Lower lobe of right lung (tissue), 2 donors: ENCODE measurements at places on chromosomes 3 and 15.

DNA sequence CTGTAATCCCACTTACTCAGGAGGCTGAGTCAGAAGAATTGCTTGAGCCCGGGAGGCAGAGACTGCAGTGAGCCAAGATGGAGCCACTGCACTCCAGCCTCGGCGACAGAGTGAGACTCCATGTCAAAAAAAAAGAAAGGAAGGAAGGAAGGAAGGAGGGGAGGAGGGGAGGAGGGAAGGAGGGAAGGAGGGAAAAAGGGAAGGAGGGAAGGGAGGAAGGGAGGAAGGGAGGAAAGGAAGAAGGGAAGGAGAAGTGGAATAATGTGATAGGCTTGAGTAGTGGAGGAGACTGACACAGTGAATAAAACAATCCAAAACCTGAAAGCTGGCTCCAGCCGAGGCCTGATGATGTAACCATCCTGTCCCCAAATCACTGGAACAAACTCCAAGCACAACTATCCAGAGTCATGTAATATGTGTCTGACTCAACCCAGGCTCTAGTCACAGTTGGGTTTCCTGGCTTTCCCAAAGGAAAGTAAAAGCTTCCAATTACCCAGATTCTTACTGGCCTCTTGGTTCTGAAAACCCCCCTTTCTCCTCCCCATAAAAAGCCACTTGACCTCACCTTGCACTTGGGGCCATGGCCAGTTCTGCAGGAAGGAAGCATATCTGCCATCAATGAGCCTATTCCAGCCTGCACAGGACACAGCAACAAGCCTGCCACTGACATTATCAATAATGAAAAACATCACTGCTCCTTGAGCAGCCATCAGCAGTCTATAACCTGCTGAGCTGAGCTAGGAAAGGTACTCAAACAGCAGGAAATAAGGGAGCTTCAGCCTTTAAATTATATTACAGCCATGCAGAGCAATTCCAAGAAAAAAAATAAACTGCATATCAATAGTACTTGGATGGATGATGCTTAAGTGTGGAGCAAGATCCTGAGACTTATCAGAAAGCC is 48.3 kb downstream of the MB21D2 start:
- no peak for DNase-seq

DNA sequence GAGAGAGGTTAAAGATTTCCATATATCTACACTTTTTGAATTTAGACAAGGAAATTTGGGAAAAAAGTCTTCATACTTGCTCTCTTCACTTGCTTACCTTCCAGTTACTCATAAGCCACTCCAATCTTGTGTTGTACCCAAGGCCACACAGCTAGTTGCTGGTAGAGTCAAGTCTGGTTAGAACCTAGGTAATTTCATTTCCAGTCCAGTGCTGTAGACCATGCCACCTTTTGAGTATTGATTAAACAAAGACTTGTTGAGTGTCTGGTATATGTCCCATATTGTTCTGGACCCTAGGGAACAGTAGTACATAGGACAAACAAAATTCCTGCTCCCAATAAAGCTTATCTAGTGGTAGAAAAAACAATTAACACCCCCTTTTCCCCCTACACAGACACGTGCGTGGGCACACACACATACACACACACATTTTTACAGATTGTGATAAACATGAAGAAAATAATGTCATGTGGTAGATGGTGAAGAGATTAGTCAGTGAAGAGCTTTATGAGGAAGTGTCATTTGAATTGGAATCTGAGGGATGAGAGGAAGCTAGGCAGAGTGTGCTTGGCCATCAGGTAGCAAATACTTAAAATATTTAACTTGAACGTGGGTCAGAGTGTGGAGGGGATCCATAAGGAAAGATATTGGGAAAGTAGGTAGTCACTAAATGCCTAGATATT is 2.1 kb downstream of the CMC1 start:
- DNase-seq, result no peak

DNA sequence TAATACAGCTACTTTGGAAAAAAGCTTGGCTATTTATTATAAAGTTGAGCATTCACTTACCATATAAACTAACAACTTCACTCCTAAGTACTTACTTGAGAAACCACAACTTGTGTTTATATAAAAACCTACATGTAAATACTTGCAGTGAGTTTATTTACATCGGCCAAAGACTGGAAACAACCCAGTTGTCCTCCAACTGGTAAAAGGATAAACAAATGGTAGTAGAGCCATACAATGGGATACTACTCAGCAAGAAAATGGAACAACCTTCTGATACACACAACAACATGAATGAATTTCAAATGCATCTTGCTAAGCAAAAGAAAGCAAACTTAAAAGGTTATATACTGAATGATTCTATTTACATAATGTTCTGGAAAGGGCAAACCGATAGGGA is 63.7 kb downstream of the SLC7A14 start:
- no peak for DNase-seq

GRCh38 chr3:80374423-80374822 is 606.6 kb upstream of the ROBO1 start:
- DNase-seq, result no peak

- no peak for DNase-seq
Measured at GRCh38 chr3:160245261-160245800, 20.1 kb downstream of the C3orf80 start.
